ENCODE measurements at places on chromosomes 5 and 9.

DNA sequence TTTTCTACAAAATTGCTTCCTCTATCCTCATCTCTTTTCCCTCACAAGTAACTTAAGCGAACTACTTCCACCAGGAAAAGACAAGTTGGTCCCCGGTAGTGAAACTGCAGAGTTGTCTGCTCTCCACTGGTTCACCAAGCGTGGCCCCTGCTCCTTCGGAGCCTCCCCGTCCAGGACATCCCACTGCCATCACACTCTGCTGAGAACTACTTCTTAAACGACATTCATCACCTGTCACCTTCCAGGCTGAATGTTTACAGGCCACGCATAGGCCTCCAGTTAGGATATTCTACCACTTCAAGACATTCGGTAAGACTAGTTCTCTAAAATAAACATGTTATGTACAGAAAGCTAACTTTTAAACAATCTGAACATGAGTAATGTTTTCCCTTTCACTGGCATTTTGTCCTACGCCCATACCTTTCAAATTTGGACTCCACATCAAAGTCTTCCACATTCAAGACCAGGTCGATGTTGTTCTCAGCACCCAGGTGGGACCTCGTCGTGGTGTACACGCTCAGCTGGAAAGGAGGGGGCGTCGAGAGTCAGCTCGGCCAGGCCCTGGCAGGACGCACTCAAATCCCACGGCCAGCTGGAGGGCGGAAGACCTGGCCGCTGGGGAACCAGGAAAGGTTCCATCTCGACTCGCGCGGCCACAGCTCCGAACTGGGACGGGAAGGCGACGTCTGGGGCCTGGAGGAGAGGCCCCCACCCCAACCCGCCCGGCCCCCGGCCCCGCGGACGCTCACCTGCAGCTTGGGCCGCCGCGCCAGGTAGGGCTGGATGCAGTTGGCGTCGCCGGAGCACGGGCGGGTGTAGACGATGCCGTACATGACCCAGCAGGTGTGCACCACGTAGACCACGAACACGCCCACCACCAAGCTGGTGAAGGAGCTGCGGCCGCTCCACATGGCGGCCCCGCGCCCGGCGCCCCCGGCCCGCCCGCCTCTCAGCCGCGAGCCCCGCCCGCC, 683 bp downstream of the CLPTM1L start:
- no peak for DNase-seq

- no peak for DNase-seq
These were observed 18.6 kb downstream of the PSD2 start for GRCh38 chr5:139814191-139814601.

DNA sequence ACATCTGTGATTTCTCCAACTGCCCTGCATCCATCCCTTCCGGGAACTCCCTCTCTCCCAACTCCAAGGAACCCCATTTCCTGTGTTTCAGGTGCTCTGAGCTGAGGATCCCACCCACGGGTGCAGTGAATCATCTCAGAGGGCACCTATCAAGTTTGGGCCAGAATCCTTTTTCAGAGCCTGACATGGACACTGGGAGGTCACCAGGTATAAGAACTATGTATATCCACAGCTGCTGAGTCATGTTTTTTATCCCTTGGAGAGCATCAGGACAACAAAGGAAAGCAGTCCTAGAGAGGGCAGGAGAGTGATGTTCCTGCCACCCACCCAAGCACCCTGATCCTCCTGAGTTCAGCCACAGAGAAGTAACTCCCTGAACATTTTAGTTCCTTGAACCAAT, 3.8 kb downstream of the MED27 start:
- no peak for DNase-seq

DNA sequence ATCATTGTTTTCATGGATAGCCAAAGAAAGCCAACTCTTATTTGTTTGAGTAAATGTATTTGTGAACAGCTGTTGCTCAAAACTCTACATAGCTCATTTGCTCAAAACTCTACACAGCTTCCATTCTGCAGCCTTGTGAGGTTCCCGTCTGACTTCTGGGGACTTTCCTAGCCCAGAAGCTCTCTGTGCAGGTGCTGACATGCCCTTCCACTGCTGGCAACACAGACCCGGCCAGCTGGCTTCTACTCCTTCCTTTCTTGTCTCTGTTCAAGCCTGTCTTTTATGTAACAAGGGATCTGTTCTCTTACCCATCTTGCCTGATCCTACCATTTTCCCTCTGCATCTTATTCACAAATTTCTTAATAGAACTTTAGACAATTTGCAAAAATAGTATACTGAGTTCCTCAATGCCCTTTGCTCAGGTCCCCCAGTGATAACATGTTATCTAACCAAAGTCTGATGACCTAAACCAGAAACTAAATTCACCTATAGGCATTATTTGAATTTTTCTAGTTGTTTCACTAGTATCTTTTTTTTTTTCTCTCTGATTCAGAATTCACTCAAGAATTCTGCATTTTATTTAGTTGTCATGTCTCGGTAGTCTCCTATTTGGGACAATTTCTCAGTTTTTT, 556.5 kb upstream of the SEMA6A start:
- DNase-seq, result no peak

- no peak for DNase-seq
These were observed 615.1 kb downstream of the CDH12 start for GRCh38 chr5:22238047-22238446.

GRCh38 chr5:76794871-76795270, 24.0 kb upstream of the F2RL1 start:
- DNase-seq, result no peak

DNA sequence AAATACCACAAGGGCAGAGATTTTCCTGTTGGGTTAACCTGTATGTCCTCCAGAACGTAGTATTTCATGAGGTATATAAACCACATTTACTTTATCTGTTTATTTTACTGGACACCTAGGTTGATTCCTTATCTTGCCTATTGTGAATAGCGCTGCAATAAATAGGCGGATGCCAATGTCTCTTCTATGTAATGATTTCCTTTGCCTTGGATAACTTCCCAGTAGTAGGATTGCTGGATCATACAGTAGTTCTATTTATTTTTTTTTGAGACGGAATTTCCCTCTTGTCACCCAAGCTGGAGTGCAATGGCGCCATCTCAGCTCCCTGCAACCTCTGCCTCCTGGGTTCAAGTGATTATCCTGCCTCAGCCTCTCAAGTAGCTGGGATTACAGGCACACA, 15.6 kb upstream of the TUT7 start:
- no peak for DNase-seq

- no peak for DNase-seq
These were observed at the start of gene ATP10B for GRCh38 chr5:160852049-160852448. Gene ATP10B (minus strand): TSS chr5:160852211. CDS start chr5:160688074, 164,137 bp downstream.

GRCh38 chr9:30348904-30349303, 2035.5 kb upstream of the ACO1 start:
- DNase-seq, result no peak

- no peak for DNase-seq
These were observed 5.2 kb upstream of the TBC1D2 start for GRCh38 chr9:98260635-98261034.

DNA sequence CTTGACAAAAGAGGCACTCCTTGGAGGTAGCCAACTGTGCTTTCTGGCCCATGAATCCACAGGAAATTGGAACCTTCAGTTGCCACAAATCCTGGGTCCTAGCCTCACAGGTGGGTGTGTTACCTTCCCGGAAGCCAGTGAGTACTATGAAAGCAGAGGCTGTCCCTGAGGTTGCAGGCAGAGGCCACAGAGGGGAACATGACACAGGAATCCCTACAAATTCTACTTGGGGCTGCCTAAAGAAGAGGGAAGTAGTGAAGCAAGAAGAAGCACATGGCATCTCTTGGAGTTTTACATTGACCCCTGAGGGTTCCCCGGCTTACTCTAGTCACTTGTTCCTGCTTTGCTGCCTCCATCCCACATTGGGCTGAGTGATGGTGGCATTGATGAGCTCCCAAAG, 2.6 kb downstream of the SLC22A5 start:
- DNase-seq, result no peak

GRCh38 chr5:76303921-76304320, 99.2 kb upstream of the IQGAP2 start:
- DNase-seq, result no peak

DNA sequence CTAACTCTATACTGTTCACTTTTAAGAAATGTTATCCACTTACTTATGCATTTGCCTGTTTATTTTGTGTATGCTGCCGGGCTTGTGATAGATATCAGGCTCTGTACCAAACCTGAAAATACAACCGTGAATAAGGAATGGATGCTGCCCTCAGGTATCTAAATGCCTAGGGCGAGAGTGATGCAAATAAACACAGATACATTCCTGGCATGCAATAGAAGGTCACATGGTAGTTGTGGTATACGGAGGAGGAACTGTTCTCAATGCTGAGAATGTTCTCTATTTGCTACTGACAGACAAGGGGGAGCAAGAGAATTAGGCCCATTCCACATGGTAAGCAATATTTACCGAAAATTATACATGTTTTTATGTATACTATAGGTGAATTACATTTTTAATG, 227.8 kb downstream of the ICE1 start:
- no peak for DNase-seq

GRCh38 chr5:167128581-167128980, 1162.9 kb upstream of the WWC1 start:
- no peak for DNase-seq

GRCh38 chr9:20408513-20408912, 213.8 kb downstream of the MLLT3 start:
- DNase-seq, result no peak

DNA sequence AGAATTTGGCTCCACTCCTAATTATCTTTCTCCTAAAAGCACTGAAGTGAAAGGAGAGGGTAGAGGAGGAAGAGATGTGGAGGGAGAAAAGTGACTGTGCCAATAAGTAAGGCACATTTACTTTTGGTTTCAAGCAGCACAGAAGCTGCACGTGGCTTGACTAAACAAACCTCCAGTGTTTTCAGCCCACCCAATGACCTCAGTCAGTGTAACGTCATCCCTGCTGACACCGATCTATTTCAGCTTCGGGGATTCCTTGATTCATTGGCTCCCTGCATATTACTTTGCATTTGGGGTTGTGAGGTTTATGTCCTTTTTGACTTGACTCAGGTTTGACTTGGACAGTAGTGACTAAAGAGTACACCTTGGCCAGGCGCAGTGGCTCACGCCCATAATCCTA, 35.6 kb upstream of the NIM1K start:
- DNase-seq, result no peak

DNA sequence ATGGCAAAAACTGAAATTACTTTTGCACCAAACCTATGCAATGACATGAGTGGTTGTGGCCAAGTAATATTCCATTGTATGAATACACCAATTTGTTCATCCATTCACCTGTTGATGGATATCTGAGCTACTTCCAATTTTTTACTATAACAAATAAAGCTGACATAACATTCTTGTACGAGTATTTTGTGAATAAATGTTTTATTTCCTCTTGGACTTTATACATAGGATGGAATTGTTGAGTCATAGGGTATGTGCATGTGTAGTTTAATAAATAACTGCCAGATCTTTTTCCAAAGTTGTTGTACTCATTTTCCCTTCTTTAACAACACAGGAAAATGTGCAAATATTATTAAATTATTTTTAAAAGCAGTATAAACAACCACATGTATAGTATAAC, 146.1 kb upstream of the ZNF462 start:
- no peak for DNase-seq

GRCh38 chr5:123147741-123148140, 58.7 kb downstream of the PRDM6 start:
- DNase-seq, result no peak

- DNase-seq, result no peak
These were observed 24.0 kb upstream of the GLIPR2 start for GRCh38 chr9:36112516-36112915.

- DNase-seq, result no peak
These were observed 59.2 kb downstream of the MED10 start for GRCh38 chr5:6319116-6319515.

- no peak for DNase-seq
These were observed 18.4 kb downstream of the CAMK4 start for GRCh38 chr5:111242606-111243005.

Measured in stimulated activated CD4-positive, alpha-beta T cell treated with anti-CD3 and anti-CD28 coated beads, Interleukin-1b, Interleukin-23, amount 100 ng/mL, for 1 hour (primary cell).